Stimulated activated naive B cell treated with anti-CD40 and anti-IgM and Interleukin-4, amounts not matched to agents 10 μg/mL and 1 μg/mL and 100 μg/mL, for 72 hours (primary cell): ENCODE measurements at places on chromosomes 16 and 17.

DNA sequence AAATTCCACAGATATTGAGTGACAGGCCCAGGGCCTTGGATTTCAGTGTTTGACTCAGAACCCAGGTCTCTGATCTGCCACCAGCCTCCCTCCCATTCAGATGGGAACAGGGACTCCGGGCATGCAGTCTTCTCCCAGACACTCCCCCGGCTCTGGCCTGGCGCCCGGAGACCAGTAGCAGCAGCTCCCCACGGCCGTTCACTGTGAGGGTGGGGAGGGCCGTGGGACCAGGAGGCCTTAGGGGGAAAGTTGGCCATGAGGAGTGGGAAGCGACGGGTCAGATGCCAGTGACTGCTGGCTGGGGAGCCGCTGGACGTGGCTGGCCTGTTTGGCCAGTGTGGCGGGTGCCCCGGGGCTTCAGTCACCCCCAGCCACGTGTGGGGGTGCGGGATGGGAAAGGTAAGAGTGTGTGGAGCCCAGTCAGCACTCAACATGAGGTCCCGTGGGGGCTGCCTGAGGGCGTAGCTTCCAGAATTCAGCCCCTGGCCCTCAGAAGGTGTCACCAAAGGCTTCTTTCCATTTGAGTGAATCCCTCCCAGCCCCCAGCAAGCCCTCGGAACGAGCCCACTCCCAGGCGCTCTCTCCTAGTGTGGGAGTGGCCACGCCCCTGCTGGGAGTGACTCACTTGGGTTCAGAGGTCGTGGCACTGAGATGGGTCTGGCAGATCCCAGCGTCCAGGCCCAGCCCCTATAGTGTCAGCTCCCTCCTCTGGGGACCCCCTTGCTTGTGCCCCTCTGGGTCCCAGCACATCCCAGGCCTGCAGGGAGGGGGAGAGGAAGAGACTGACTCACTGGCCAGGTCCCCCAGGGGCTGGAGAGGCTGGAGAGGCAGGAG is 309.4 kb downstream of the SEC14L1 start:
- DNase-seq = no peak

DNA sequence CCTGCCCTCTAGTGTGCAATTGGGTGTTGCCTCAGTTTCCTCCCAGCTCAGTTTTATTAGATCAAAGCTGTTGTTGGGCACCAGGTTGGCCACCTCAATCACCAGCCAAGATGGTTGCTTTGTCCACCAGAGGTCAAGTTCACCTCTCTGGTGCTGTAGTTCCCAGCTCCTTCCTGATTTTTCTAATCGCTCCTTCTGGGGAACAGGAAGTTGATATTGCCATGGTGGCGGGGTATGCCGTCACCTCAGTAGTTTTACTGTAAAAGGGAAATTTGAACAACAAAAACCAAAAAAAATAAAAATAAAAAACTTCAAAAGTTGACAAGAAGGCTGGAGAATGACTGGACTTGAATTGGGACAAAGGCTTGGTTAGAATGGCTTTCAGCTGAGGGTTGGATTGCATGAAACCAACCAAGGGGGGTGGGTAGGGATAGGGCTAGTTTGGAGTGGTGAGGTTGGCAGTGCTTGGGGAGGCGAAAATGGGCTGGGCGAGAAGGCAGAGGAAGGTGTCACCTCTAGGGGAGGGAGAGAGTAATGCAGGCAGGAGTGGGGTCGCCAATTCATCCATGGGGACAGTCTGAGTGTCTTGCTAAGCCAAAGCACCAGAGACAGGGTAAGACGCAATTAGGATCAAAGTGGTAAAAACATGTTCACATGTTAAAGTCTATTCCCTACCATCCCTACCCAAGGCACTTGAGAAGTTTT is 6.2 kb downstream of the EFNB3 start:
- no peak for DNase-seq

DNA sequence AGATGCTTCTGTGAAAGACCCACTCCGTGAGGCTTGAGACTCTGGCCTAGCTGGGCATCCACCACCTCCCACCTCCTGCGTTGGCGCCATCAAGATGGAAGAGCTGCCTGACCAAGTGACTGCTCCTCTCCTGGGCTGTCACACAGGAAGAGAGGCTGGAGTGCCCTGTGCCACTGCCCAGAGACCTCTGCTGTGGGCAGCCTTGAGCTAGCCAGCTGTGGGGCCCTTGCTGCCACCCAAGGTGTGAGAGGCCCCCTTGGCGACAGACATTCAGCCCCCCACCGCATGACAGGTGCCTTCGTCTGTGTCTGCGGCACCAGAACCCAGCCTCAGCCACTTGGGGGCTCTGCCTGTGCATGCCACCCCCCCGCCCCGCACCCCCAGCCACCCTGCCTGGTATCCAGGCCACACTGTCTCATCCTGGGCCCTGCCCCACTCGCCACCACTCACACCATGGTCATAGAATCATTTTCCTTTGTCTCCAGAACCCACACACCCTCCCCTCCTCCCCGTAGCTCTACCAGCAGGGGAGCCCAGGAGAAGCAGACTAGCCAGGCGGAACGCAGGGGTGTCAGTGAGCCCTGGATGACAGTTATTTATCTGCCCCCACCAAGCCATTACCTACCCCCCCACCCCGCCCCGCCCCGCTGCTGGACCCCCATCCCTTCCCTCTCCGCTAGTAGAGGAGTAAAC is 120.9 kb upstream of the LHX1 start:
- no peak for DNase-seq

GRCh38 chr17:807523-808294 is 25.6 kb downstream of the MRM3 start:
- DNase-seq = no peak

DNA sequence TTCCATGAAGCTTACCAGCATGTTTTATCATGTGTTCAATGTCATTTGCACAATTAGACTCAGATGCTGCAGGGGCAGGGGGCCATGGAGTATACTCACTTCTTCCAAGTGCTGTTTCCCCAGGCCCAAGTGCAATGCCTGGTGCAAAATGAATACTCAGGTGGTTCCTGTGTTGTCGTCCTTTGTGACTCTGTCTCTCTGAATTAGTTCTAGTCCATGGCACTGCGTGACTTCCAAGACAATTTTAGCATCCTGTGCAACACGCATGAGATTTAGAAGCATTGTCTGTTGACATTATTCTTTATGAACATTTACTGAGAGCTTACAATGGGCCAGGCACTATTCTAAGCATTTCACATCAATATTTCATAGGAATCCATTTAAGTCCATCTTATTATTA is 769.7 kb upstream of the RBFOX1 start:
- DNase-seq = no peak

DNA sequence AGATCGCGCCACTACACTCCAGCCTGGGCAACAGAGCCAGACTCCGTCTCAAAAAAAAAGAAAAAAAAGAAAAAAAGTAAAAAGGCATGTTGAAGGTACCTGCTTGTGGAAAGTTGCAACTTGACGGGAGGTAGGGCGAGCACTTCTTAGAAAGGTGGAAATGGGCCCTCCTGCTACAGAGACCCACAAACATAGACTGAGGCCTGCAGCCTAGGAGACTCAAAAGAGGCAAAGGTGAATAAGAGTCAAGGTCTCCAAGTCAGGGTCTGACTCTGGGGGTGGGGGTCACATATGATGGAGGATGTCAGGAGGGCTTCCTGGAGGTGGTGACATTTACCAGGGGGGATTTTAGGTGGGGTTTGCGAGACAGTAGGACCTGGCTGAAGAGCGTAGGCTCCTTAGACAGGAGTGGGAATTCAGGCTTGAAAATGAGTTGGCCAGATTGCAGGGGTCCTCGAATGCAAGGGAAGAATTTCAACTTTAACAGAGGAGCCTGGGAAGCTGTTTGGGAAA is 303.0 kb downstream of the SEC14L1 start:
- no peak for DNase-seq

- no peak for DNase-seq
These were observed 6.0 kb downstream of the BCL7C start for GRCh38 chr16:30887927-30888326.

DNA sequence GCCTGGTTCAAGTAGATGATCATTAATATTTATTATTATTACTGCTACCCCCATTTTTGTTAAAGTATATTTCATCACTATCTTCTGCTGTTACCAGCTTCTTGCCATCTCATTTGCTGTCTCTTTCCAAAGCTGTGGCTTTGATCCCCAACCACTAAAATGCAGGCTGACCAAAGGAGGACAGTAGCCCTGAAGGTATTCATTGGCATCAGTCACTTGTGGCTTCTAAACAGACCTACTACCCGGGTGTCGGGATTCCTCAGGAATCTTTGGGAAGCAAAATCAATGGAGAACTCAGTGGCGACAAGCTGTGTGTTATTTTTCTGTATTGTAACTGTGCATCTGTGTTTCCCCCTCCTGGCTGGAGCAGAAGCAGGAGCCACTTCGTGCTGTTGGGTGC is 379.2 kb upstream of the ERCC4 start:
- no peak for DNase-seq

GRCh38 chr17:10116267-10116666 is 82.1 kb downstream of the GAS7 start:
- DNase-seq = no peak

DNA sequence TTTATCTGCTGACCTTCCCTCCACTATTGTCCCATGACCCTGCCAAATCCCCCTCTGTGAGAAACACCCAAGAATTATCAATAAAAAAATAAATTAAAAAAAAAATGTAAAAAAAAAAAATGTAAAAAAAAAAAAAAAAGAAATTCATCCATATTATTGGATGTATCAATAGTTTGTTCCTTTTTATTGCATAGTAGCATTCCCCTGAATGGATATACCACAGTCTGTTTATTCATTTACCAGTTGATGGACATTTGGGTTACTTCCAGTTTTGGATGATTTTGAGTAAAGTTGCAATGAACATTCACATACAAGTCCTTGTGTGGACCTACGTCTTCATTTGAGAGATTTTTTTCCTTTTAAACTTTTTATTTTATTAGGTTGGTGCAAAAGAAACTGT is 94.0 kb downstream of the PITPNC1 start:
- no peak for DNase-seq

- no peak for DNase-seq
These were observed 16.1 kb upstream of the NUP93 start for GRCh38 chr16:56713794-56714193.

DNA sequence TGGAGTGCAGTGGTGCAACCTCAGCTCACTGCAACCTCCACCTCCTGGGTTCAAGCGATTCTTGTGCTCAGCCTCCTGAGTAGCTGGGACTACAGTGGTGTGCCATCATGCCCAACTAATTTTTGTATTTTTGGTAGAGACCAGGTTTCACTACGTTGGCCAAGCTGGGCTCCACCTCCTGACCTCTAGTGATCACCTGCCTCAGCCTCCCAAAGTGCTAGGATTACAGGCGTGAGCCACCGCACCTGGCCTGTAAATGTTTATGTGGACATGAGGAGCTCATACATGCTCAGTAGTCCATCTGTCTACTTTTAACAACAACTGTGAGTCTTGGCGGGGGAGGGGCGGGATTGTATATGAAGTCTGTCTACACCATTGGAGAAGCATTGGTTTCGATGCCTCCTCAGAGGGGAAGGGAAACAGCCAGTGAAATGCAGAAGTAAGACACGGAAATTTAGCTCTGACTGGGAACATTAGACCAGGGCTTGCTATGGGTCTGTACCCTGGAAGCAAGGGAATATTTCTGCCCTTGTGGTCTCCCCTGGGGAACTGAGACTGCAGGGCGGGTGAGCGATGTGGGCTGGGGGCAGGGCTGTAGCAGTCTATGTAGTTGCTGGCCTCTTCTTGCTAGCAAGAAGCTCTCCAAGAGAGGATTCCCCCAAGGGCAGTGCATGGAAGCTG is 9.3 kb downstream of the NUBP1 start:
- DNase-seq = peak; percentile 80

DNA sequence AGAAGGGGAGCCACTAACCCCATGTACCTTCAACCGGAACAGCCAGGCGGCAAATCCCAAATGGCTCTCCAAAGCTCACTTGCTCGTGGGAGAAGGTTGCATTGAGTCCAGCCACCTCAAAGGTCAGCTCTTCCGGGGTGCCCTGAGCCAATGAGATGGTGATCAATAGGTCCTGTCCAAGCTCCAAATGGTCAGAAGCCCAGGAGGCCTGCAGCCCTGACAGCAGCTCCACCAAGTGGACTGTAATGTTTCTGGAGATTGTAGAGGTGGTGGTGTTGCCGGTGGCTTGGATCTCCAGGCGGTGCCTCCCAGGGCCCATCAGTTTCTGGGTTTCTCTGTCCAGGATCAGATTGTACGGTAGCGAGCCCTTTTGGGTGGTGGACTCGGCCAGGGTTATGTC is 39.9 kb upstream of the BCO1 start:
- DNase-seq = no peak

DNA sequence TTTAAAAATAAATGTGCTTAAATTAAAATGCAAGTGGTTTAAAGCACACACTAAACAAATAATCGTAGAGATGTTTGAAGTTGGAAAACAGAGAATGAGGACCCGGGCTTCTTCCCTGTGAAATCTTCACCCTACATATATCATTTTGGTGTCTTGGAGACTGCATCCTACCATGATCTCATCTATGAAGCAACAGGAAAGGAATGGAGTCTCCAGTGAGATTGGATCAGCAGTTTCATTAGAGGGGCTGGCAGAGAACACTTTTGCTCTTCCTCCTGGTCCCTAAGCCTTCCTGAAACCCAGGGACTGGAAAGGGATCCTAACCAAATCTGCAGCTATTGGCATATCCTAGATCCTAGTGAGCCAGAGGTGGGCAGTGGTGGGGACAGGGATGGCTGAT is 85.0 kb downstream of the GRIN2A start:
- no peak for DNase-seq

- no peak for DNase-seq
These were observed 10.3 kb downstream of the CCL18 start for GRCh38 chr17:36074365-36074764.

DNA sequence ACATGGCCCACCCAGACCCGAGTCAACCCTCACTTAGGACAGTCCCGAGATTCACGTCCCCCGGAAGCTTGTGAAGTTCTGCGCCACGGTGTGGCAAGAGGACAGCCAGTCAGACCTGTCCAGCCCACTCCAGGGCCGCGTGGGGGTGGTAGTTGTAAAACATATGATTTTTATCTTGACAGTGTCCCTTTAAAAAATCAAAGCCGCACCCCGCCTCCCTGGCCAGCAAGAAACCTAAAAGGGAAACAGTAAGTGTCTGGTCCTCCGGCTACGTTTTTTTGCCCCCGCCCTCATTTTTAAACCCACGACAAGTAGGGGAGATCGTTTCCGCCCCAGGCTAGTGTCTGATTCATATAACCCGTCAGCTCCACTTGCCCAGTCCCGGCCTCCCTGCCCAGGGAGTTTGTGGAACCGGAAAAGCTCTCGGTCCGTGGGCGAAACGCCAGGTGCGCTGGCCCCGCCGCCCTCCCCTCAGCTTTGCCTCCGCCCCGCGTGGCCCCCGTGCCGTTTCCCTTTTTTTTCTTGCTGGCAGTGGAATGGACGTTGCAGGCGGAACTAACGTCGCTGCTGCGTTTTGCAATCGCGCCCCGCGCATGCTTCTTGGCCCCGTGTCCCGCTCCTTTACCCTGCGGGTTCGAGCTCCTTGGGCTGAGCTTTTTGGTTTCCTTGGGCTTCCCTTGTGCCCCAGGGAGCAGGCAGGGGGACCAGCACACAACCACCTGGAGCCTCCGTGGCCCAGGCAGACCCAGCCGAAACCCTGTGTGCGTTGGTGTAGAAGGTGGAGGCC is 13.3 kb upstream of the NUDT16L1 start:
- DNase-seq = no peak

- no peak for DNase-seq
These were observed 29.0 kb upstream of the CLEC18B start for GRCh38 chr16:74450236-74450635.

- DNase-seq = no peak
These were observed 150.4 kb downstream of the SPECC1 start for GRCh38 chr17:20159406-20160069.

- no peak for DNase-seq
These were observed at the start of gene EXOC3L1 for GRCh38 chr16:67190041-67190440. Gene EXOC3L1 (minus strand): TSS chr16:67190136. CDS start chr16:67189676, 460 bp downstream.

GRCh38 chr17:75459246-75459589 is 2.8 kb downstream of the TMEM94 start:
- no peak for DNase-seq

- no peak for DNase-seq
These were observed 24.6 kb downstream of the TBCD start for GRCh38 chr17:82776454-82776853.
